Activated CD4-positive, alpha-beta T cell treated with anti-CD3 and anti-CD28 coated beads, Interleukin-2, Interleukin-6, amounts not matched to agents 100 ng/mL and 50 ng/mL, durations not matched to agents 16 hours and 8 hours (primary cell): ENCODE measurements at places on chromosomes 2 and 18.
A peak's percentile ranks its signal among the peaks of the same experiment; 100 is the strongest.

- DNase-seq: no peak
Observed at GRCh38 chr2:97770445-97770844, 57.1 kb downstream of the ZAP70 start.

- no peak for DNase-seq
Observed at GRCh38 chr2:222490131-222490530, 65.8 kb downstream of the SGPP2 start.

DNA sequence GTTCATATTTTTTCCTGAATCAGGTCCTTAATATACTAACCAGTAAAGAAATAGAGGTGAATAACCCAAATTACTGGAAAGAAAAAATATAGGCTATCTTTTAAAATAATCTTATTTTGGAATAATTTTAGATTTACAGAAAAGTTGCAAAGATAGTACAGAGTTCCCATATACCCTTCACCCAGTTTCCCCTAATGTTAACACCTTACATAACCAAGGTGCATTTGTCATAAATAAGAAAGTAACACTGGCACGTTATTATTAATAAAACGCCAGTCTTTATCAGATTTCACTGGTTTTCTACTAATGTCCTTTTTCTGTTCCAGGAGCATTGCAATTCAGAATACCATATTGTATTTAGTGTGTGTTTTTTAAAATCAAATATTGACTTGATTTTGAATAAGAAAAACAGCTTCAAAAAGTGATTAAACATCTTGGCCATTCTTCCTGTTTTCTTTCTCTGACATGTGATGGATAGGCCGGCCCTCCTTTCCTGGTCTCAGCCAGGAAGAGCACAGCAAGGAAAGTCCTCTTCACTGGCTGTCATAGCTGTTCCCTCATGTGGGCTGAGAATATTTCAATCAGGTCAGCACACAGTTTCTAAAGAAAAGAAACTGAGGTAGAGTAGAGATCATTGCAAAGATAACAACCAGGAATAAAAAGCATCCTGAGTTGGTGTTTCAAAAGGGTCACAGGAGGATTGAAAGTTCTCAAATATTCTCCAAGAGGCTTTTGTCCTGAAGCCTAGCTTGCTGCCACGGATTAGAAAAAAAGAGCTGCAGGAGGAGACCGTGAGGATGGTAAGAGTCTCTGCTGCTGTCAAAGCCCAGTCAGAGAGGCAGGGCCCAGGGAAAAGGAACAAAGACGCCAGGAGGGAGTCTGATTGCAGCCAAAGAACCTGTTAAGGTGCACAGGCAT, 79.3 kb upstream of the ARL5A start:
- no peak for DNase-seq

- peak; percentile 32 for DNase-seq
Observed at GRCh38 chr2:126634273-126634861, 21.6 kb upstream of the GYPC start.

GRCh38 chr2:31762085-31762484, 181.3 kb upstream of the SRD5A2 start:
- no peak for DNase-seq

GRCh38 chr2:218476676-218477075, 57.8 kb downstream of the VIL1 start:
- DNase-seq: no peak

DNA sequence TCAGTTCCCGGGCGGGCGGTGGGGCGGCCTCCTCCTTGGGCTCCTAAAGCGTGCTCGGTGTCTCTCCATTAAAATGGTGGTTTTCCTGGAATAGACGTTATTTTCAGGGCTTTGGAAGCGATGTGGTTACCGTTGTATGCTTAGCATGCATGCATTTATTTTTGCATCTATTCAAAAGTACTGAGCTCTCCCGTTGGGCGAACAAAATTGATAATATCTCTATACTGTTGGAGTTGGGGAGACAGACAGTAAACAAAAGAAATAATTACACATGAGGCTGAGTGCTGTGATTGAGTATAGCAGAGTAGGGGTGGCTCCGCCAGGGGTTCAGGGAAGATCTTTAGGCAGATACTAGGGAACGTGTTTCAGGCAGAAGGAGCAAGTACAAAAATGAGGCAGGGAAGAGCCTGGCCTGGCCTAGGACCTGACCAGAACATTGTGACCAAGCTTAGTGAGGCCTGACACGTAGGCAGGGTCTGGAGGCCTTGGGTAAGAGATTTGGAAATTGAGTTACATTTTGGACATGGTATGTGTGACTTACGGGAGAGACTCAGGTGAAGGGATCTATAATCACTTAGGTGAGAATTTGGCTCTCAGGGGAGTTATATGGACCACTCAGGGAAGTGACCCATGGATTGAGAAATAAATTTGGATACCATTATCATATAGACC, 674 bp downstream of the NCAPH start:
- DNase-seq: no peak

DNA sequence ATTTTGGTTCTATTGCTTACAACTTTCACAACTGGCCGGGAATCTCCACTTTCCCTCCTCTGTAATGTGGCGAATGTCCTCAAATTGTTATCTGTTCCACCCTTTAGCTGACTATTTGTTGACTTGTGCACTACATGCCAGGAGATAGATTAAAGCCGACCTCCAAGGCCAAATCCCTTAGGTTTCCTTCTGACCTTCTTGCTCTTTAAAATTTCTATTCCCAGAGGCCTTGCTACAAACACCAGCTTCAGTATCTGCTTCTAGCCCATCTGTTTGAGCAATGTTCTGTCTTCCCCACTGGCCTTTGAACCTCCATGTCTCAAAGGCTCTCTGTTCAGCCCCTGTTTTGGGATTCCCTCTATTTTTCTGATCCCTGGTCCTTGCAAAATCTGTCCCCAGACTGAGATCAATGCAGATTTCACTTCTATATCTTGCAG, 426.2 kb downstream of the LRATD1 start:
- no peak for DNase-seq

DNA sequence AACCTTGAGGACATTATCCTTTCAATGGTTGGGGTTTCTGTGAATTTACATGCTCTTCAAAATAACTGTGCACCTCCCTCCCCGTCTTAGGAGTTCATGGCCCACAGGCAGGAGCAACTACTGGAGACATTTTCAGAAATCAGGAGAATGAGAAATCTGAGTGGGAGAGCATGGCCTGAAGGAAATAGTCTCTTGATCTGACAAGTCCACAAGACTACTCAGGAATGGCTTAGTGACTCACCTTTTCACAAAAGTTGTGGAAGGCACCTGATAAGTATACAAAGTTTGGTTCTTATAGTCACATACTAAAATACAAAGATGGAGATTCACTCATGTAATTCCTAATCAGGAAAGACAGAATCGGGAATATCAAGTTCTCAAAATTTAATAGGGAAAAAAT, 83.6 kb upstream of the NCKAP5 start:
- no peak for DNase-seq

DNA sequence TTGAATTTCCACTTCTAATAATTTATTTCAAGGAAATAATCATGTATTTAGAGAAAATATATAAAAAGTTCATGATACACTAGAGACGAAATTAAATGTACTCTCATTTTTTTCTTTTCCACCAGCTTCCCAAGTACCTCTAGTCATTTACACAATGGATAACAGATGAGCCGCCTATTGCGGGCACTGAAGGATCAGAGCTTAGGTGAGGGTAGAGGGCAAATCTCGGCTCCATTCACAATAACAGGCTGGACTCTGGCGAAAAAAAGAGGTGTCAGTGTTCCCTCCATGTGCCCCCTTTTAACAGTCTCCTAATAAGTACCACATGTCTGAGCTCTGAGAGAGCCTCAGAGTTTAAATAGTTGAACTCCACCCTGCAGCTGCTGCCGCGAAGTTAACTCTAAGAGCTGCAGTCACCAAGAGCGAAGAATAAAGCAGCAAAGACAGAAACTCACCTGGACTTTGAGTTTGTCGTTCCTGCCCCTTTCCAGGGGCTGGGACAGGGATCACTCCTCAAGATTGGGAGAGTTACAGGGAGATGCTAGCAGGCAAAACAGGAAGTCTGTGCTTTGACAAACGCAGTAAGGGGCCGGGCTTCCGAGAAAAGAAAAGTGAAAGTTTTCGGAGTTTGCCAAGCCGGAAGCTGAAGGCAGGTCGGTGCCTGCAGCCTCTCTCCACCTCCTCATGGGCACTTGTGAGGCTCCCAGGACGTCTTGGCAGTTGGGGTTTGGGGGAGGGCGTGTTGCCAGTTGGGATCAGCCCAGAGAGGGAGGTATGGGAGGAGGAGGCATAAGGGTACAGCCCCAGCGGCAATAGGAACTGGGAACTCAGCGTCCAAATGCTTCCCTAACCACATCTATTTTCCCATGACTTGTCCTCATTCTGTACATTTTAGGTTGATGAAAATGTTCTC, at the start of gene SP110:
Gene SP110, minus strand, starts transcription at position 566 of the 913 bp plus-strand sequence. CDS start 3,057 bp downstream, outside the sequence.
- DNase-seq: peak; percentile 91

GRCh38 chr2:5926871-5927512, 234.8 kb downstream of the SOX11 start:
- no peak for DNase-seq

DNA sequence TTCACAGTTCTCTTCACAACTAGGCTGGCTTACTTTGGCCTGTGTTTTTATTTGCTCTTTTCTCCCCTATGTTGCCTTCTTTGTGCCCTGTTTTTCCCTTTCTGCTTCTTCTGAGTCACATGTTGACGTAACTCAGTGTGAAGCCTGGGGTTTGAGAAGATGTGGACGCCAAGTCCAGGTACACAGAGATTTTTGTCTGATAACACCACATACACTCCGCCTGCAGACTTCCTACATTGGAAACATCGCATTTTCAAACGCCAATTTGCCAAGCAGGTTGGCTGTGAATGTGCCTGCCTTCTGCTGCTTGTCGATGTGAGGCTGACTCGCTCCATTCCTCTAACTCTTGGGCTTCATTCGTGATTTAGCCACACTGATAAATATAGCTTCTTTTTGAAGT, 62.6 kb upstream of the FN1 start:
- no peak for DNase-seq

DNA sequence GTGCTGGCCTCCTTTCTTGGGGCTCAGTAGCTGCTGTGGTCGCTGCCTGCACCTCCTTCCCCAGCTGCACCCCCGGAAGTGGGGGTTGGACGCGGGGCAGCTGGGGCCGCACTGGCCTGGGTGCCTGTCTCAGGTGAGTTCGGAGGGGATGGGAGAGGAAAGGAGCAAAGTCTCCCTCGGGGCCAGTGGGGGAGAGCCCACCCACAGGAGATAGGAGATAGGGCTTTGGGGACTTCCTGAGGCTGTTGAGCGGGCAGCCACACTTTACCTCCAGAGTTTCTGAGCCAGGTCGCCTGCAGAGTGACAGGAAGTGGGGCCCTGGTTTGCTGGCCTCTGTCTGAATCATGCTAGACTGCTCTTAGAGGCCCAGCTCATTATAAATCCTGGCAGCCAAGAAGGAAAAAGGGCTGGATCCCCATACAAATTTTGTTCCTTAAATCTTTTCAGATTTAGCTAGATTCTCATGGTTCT, 8.1 kb downstream of the MBP start:
- peak; percentile 78 for DNase-seq

DNA sequence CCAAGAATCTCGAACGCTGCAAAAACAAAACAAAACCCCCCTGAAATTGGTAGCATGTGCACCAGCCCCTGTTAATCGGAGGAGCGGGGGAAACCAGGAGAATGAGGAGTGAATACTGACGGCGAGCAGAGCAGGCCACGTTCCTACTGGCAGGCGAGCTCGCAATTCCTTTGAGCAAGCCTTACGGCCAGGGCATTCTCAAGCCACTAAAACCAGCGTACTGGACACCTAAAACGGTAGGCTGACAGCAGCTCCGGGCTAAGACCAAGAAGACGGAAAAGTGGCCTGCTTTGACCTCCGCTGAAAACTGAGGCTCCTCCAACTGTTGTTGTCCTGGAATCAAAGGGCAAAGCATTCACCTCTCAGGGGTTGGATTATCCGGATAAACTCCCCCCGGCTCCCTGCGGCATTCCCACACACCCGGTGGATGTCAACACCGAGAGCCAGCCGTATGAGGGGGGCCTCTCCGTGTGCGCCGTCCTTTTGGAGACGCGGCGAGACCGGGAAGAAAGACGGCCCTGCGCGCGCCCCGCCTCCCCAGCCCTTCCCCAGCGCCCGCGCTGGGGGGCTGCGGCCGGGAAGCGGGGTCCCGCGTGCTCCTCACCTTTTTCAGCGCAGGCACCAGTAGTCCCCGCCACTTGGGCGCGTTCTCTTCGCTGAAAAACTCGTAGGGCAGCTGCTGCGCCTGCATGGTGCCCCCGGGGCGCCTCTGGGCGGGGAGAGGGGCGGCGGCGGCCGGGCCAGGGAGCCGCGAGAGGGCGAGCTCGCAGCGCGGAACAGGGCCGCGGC, 925 bp downstream of the SOS1 start:
- peak; percentile 67 for DNase-seq

DNA sequence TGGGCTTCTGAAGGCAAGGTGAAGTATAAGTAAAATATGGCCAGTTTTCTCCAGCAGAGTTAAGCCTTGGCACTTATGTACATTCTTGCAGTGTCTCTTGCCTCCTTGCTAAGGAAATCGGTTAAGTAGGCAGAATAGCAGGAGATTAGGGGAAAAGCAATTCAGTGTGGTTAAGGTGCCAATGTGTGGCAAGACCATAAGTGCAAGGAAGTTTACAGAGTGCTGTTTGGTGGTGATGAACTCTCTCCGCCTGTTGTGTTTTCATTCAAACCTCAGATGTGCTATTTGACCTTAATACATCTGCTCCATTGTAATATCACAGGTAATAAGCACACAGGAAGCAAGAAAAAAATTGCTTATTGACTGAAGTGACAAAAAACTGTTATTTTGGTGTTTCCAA, 156.1 kb downstream of the MGAT5 start:
- DNase-seq: no peak
